ENCODE measurements at places on chromosomes 3 and 15.

- no peak for DNase-seq
Measured at GRCh38 chr3:135239615-135239884, 444.5 kb downstream of the EPHB1 start.

DNA sequence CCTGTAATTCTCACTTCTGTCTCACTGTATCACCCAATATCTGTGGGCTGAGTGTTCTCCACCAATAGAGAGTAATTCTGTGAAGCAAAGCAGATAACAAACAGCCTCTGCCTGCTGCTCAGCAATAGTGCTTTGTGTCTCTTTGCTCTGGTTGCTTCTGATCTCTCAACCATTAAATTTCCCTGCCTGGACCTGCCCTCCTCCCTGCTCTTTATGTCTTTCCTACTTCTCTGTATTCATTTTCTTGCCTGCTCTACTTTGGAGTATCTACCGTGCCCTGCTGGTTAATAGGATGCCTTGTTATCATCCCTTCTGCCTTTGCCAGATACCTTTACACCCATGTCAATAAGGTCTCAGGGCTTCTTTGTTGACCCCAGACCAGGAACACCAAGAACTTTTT is 102.9 kb upstream of the CGNL1 start:
- DNase-seq, result no peak

GRCh38 chr3:189099031-189099471 is 72.7 kb upstream of the TPRG1 start:
- no peak for DNase-seq

DNA sequence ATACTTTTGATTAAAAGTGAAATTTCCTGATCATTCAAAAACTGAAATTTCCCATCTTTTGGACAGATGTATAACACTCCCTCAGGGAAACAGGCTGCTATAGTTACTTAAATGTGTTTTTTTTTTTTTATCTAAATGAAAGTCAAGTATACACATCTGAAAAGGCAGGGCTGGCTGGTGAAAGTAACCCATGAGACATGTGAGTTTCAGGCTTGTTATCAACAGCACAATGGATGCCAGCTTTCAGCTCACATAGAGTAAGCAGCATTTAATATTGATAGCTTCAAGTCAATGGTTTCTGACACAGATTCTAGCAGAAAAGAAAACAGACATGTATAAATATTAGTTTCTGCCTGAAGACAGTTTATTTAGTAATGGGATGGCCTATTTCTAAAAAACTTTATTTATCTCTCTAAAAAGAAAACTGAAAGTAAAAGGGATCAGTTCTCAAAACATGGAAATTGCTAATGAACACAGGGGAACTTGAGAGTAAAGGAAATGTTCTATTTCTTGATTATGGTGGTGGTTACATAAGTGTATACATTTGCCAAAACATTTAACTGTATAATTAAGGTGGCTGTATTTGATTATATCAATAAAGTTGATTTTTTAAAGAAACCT is 89.7 kb upstream of the CMC1 start:
- no peak for DNase-seq

- DNase-seq, result no peak
Measured at GRCh38 chr3:123788710-123789109, 95.4 kb downstream of the MYLK start.

DNA sequence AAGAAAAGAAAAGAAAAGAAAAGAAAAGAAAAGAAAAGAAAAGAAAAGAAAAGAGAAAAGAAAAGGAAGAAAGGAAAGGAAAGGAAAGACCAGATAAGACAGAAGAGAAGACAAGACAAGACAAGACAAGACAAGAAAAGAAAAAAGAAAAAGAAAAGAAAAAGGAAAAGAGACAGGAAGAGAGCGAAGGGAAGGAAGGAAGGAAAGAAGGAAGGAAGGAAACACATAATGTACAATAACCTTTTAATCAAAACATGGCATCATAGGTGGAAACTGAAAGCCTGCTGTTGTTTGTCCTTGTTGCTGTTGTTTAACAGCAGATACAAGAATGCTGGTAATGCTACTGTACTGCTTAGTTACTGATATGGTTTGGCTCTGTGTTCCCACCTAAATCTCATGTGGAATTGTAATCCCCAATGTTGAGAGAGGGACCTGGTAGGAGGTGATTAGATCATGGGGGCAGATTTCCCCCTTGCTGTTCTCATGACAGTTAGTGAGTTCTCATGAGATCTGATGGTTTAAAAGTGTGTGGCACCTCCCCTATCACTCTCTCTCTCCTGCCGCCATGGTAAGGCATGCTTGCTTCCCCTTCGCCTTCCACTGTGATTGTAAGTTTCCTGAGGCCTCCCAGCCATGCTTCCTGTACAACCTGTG is 67.3 kb downstream of the MCF2L2 start:
- DNase-seq, result no peak

- DNase-seq, result no peak
Measured at GRCh38 chr3:185508335-185508991, 9.6 kb upstream of the TMEM41A start.

DNA sequence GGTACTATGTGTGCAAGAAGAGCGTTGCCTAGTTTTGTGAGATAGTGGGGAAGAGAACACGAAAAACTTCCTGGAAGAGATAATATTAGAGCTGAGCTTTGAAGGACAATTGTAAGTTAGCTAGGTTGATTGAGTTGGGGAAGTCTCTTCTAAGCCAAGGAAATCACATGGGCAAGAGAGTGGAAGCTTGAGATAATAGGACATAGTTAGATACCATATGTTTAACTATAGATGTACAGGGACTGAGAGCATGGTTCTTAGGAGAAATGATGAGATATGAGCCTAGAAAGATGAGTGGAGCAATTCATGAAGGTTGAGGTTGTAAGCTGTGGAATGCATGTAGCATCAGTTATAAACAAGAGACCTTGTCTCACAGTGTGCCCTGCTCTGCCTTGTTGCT is 30.1 kb upstream of the AQP9 start:
- DNase-seq, result no peak

DNA sequence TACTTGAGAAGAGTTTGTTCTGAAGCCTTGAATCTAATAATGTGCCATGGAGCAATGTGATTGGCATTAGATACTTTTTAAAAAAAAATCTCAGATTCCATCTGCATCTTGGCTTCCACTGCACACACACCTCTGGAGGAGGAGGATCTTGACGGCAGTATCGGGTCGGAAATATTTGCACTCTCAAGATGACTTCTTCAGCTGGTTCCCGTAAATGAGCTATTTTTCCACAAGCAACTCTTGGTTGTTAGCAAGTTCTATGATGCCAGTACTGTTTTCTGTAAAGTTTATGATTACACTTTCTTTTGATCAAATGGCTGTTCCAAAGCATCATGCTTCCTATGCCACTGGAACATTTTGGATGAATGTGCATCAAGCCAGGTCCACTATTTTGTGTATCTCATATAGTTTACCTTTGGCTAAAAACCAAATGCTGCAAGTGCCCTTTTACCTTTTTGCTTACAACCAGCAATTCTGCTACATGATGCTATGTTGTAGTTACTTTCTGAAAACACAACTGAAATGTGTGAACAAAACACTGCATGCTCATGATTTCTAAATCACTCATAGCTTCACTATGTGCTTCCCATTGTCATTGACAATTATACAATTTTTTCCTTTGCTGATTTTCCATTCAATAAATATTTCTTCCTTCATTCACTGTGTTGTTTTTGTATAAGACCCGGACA is 43.8 kb downstream of the CCR3 start:
- no peak for DNase-seq

GRCh38 chr3:153958635-153959595 is 162.3 kb upstream of the ARHGEF26 start:
- no peak for DNase-seq

- DNase-seq, result no peak
Measured at GRCh38 chr15:22786868-22787698, 639 bp downstream of the NIPA1 start.

GRCh38 chr3:150180334-150180733 is 209.6 kb upstream of the PFN2 start:
- DNase-seq, result no peak

DNA sequence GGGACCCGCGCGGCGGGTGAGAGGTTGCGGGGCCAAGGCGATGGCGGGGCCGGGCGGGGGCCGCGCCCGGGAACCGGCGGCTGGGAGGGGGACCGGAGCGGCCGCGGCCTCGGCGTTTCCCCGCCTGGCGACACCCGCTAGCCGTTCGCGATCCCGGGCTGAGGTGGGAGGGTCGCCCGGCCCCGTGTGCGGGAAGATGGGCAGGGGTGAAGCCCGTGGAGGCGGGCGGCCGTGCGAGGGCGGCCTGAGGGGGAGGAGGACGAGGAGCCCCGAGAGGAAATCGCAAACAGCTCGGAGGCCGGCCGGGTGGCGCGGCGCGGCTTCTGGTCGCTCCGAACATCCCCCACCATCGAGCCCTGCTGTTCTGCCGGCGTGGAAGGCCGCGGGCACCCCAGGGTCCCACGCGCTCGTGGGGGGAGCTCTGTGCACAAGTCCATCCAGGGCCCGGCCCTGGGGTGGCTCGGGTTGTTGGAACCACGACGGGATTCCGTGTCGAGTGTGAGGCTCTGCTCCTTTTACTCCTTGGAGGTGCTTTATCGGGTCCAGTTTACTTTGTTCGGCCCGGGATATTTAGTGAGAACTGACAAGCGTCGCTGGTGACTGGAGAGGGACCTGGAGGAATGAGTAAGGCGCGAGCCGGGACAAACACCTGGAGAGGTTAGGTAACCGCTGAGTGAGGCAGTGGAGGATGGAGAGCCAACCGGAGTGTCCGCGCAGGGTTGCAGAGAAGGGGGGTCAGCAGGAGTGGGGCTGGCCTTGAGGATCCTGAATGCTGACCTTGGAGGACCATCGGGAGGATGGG is 728 bp downstream of the CRTC3 start:
- peak; percentile 67 for DNase-seq

DNA sequence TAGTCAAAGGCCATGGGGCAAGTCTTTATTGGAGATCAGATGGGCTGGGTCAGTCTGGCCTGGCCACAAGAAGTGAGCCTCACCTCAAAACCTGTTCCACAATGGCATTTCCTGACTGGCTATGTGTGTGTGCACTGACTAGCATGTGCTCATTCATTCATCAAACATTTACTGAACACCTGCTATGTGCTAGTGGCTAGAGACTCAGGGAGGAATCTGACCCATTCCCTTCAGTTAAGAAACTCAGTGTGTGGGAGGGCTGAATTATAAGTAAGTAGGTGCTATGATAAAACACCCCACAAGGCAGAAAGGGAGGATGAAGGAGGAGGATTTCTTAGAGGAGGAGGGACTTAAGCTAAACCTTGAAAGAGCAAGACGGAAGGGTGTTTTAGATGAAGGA is 5.4 kb upstream of the CGNL1 start:
- no peak for DNase-seq

GRCh38 chr15:38600236-38600635 is 35.6 kb upstream of the RASGRP1 start:
- DNase-seq, result no peak

DNA sequence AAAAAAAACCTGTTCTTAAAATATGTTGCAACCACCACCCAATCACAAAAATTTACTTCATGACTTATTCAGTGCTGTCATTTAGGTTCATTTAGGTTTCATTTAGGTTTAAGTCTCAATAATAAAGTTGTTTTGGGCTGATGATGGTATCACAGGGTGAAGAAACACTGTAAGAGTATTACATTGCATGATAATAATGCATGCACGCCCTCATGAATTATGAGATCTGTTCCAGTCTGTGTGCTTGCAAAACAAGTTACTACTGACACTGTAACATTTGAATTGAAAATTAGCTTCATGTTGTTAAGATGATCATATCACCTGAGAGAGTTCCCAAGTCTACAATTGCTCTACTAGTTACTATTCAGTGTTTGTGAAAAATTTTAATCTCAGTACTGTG is at the start of gene AADACL2:
TSS of gene AADACL2 (plus strand) at position 315 of the 400 bp plus-strand sequence. CDS start 109 bp downstream, outside the sequence.
- DNase-seq, result no peak

DNA sequence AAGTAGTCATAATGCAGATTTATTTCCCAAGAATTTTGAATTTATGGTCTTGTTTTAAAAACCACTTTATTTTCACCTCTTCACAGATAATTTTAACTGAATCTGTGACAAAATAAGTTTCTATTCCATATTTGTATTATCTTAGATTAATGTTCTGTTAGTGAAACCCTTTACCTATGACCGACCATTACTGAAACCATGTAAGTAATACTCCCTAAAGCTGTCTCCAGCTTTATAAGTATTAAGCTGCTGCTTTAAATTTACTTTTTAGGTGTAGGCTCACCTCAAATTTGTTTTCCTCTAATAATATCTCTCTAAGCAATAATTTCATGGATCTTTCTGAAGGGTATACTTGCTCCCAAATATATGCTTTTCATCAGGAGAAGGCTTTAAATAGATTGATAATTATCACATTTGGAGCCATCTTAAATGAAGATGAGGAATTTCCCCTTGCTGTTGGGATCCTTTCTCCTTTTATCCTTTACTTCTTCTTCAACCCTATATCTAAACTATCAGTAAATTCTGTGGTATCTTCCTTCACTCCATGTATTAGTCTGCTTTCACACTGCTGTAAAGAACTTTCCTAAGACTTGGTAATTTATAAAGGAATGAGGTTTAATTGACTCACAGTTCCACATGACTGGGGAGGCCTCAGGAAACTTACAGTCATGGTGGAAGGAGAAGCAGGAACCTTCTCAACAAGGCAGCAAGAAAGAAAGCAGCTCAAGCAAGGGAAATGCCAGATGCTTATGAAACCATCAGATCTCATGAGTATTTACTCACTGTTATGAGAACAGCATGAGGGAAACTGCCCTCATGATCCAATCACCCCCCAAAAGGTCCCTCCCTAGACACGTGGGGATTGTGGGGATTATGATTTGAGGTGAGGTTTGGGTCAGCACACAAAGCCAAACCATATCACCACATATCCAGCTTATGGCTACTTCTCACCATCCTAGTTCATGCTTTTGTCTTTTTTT is 92.3 kb upstream of the P2RY1 start:
- no peak for DNase-seq

GRCh38 chr3:31305340-31305739 is 227.4 kb upstream of the STT3B start:
- DNase-seq, result no peak

DNA sequence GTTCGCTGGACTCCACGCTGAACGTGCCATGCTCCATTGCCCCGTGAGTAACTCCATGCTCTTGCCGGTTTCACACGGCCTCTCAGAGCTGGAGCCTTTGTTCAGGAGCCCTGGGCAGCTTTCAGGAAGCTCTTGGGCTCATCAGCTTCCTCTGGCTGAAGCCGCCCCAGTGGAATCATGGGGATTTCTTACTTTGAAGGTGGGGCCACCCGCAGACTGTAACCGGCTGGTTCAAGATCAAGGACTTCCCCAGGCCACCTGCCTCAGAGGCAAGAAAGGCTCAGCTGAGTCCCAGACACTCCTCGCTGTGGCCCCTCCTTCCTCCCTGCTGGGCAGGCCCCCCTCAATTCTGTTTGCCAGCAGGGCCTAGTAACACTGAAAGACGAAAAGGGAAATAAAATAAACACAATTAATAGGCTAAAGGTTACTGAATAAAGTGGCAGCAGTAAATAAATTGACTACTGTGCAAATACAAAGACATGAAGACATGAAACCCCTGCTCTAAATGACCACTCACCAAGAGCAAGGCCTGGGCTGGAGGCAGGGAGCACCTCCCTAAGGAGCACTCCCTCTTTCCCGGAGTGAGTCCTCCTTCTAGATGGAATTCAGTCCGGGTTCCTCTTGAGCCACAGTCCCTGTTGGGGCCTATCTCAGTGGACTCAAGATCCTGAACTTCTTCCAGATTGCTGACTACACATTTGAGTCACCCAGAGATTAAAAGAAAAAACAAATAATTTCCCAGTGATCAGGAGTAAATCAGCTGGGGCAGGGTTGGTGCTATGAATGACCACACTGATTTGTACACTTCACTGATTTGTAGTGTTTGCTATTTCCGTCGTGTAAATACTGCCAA is 51.0 kb downstream of the ZDHHC19 start:
- no peak for DNase-seq

GRCh38 chr15:74995779-74996765 is 709 bp downstream of the SCAMP5 start:
- no peak for DNase-seq

GRCh38 chr3:115281697-115282675 is 134.9 kb upstream of the ZBTB20 start:
- no peak for DNase-seq
